ENCODE measurements at places on chromosomes 12 and 14. TPM values are rescaled to one million over a fixed set of nuclear protein-coding genes. Genes with fewer than 3 reads are reported as not detected.

The SAMD15 gene
- 1.4 TPM for total RNA-seq

The KERA gene
- total RNA-seq, result 0.13 TPM

GRCh38 chr14:103184046-103184445 is 60.8 kb downstream of the TNFAIP2 start:
- no peak for DNase-seq

DNA sequence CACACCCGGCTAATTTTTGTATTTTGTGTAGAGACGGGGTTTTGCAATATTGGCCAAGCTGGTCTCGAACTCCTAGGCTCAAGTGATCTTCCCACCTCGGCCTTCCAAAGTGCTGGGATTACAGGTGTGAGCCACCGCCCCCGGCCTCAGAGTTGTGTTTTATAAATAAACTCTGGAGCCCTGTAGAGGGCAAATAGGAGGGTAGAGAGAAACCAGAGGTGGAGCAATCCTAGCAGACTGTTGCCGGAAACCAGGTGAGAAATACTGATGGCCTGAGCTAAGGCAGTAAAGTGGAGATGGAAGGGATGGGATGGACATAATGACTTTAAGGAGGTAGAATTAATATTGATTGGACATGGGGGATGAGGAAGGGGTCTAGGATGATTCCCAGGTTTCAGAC is 2.7 kb upstream of the HSD17B6 start:
- DNase-seq, result no peak

The IL26 gene
- not detected for total RNA-seq

The NTF3 gene
- total RNA-seq, result 9.4 TPM

DNA sequence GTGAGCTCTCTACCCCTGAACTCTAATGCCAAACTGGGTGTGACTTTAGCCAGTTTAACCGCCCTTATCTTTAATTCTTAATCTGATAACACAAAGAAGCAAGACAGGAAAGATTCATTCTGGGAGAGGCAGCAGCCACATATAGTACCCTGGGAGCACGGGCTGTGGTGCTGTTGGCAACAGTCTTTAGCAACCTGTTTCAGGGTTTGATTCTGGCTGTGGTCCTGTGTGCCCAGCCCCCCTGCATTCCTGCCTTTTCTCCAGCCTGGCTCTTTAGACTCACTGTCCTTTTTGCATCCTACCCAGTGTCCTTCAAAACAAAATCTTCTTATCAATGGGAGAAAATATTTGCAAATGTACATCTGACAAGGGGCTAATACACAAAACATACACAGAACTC is 275.2 kb downstream of the GXYLT1 start:
- no peak for DNase-seq

The VWF gene
- 159 TPM for total RNA-seq

The GPR84 gene
- 3.1 TPM for total RNA-seq

The PZP gene
- 0.13 TPM for total RNA-seq

GRCh38 chr12:125324861-125325490 is 259.7 kb downstream of the AACS start:
- no peak for DNase-seq

The PCED1B gene
- 23.7 TPM for total RNA-seq

- no peak for DNase-seq
Measured at GRCh38 chr12:107459641-107460040, 226.0 kb upstream of the PWP1 start.

Measured in ovary (tissue), 10 donors.